Karpas-422 (cell line): ENCODE measurements at places on chromosomes 6 and 20.

DNA sequence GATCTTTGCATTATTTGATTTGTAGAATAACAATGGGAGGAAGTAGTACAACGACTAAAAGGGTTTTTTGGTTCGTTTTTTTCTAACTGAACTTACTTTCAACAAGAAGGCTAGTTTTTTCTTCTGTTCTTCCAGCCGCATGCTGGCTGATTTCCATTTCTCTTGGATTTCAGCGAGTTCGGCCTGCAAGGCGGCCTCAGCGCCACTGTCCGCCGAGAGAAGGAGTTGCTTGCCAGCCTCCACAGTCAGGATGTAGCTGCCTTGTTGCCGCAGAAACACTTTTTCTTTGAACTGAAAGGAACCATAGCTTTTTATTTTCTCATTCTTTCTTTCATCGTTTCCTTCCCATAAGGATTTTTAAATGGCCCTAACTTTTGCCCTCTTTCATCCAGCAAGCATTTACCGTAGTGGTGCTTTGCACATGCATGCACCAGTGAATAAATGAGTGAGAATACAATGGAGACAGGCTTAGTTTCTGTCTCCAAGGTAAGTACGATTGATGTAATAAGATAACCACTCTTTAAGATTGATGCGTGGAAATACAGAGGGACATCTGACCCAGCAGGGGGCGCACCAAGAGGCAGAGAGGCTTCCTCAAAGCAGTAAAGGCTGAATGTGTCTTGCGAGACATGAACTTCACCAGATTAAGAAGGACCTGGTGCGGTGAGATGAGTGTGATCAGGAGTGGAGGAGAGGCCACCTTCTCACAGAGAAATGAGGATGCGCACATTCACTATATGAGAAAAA is 398.8 kb downstream of the ESR1 start:
- H3K4me1 ChIP-seq: peaks cover 12% of the 10 kb centered on the region
- H3K36me3 ChIP-seq: peaks cover 55% of the 10 kb centered on the region
- no peak overlapping the region for H3K27ac ChIP-seq
- H3K4me3 ChIP-seq: no peak overlapping the region
- peak; percentile 74 for DNase-seq

- H3K36me3 ChIP-seq: no peaks in the 10 kb centered on the region
- no peaks in the 10 kb centered on the region for H3K27me3 ChIP-seq
- DNase-seq: no peak
- no peak overlapping the region for H3K27ac ChIP-seq
Measured at GRCh38 chr20:11846131-11846530, 71.6 kb upstream of the BTBD3 start.

GRCh38 chr6:45423111-45423823 is 45.5 kb upstream of the SUPT3H start:
- H3K27ac ChIP-seq: no peak overlapping the region
- H3K36me3 ChIP-seq: no peaks in the 10 kb centered on the region
- no peak overlapping the region for H3K4me3 ChIP-seq
- no peak for DNase-seq
- H3K4me1 ChIP-seq: no peaks in the 10 kb centered on the region

- H3K27ac ChIP-seq: no peak within 1 kb of the TSS
- DNase-seq: no peak
- H3K4me3 ChIP-seq: no peak within 1 kb of the TSS
- H3K36me3 ChIP-seq: no peaks in the 10 kb centered on the region
- no peaks in the 10 kb centered on the region for H3K27me3 ChIP-seq
Measured at GRCh38 chr6:116060572-116061283, at the start of gene FRK. Gene FRK (minus strand): TSS chr6:116060891. CDS start chr6:116060311, 580 bp downstream.

- H3K27me3 ChIP-seq: no peaks in the 10 kb centered on the region
- no peak overlapping the region for H3K27ac ChIP-seq
- no peaks in the 10 kb centered on the region for H3K36me3 ChIP-seq
- H3K4me3 ChIP-seq: no peak overlapping the region
Measured at GRCh38 chr6:157428427-157429202, 47.6 kb downstream of the ZDHHC14 start.

- H3K4me1 ChIP-seq: peaks cover 84% of the 10 kb centered on the region
- H3K27ac ChIP-seq: peak overlapping the region; percentile 95
- H3K36me3 ChIP-seq: no peaks in the 10 kb centered on the region
- H3K4me3 ChIP-seq: no peak overlapping the region
Measured at GRCh38 chr20:33578510-33578909, 83.6 kb upstream of the C20orf144 start.

DNA sequence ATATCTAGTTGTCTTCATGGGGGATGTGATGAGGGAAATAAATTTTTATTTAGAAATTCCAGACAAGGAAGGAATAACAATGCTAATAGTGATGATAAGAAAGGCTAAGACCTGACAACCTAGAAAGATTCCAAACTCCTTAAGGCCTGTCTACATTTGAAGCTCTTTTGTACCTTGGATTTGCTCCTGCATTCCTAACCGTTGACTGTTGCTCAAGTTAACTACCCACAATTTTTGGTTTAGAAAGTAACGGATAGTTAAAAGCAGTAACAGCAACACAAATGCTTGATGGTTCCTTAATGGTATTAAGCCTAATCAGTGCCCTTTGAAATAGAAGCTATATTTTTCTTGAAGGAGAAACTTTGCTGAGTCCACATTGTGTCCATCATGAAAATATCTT is 52.9 kb downstream of the TRMT11 start:
- H3K36me3 ChIP-seq: peaks cover 82% of the 10 kb centered on the region
- no peak overlapping the region for H3K27ac ChIP-seq
- H3K4me1 ChIP-seq: no peaks in the 10 kb centered on the region
- H3K27me3 ChIP-seq: no peaks in the 10 kb centered on the region
- no peak overlapping the region for H3K4me3 ChIP-seq

- H3K4me3 ChIP-seq: peak overlapping the region; percentile 78
- peak overlapping the region; percentile 42; the same call in 1 of the 2 replicates for H3K27ac ChIP-seq
- no peaks in the 10 kb centered on the region for H3K36me3 ChIP-seq
- DNase-seq: no peak
Measured at GRCh38 chr6:166167258-166167731, 356 bp downstream of the TBXT start.

DNA sequence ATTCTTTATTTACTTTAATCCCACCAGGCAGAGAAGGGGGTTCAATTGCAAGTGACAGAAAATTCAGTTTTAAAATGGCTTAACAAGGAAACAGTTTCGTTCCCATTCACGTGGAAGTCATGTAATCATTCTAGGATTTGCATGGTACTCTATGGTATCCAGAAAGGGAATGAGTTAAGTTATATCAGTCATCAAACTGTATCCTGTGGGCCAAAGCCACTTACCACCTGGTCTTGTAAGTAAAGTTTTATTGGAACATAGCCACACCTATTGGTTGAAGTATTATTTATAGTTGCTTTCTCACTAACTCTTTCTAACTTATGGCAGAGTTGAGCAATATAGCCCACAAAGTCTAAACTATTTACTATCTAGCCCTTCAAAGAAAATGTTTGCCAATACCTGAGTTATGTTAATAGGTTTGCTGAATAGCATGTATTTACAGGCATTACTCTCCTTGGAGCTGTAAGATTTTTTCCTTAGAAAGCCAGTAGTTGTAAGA is 10.2 kb upstream of the MMS22L start:
- no peak for DNase-seq
- H3K4me3 ChIP-seq: no peak overlapping the region
- H3K36me3 ChIP-seq: no peaks in the 10 kb centered on the region
- H3K27ac ChIP-seq: no peak overlapping the region
- H3K4me1 ChIP-seq: no peaks in the 10 kb centered on the region

DNA sequence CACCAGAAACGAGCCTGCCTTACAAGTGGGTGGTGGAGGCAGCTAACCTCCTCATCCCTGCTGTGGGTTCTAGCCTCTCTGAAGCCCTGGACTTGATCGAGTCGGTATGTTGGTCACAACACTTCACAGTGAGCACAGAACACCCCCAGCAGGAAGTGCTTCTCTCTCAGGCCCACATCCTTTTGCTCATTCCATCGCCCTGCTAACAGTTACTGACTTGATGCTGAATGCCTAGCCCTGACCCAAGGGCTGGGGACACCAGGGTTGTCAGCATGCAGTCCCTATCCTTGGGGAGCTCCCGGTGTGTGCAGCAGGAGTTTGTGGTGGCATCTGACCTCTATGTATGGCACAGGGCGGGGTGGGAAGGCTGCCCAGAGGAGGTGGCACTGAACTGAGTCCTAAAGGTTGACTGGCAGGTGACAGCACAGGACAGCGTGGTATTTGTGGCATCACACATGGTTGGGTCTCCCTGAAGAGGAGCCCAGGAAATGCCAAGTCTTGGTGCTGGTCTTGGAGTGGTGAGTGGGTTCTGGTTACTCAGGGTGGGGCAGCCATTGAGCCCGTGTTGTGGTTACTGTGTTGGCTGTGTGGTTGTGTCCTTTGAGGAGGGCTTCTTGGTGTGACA is 26.7 kb downstream of the GTSF1L start:
- DNase-seq: no peak
- peaks cover 36% of the 10 kb centered on the region for H3K36me3 ChIP-seq
- no peaks in the 10 kb centered on the region for H3K27me3 ChIP-seq

- H3K4me1 ChIP-seq: no peaks in the 10 kb centered on the region
- no peak overlapping the region for H3K4me3 ChIP-seq
- H3K27ac ChIP-seq: no peak overlapping the region
- no peak for DNase-seq
- no peaks in the 10 kb centered on the region for H3K36me3 ChIP-seq
Measured at GRCh38 chr20:13028673-13029072, 19.9 kb downstream of the SPTLC3 start.

GRCh38 chr6:4291453-4292403 is 156.4 kb upstream of the ECI2 start:
- H3K4me3 ChIP-seq: no peak overlapping the region
- no peaks in the 10 kb centered on the region for H3K4me1 ChIP-seq
- H3K36me3 ChIP-seq: no peaks in the 10 kb centered on the region
- H3K27me3 ChIP-seq: no peaks in the 10 kb centered on the region

- H3K27me3 ChIP-seq: no peaks in the 10 kb centered on the region
- no peak overlapping the region for H3K27ac ChIP-seq
- no peaks in the 10 kb centered on the region for H3K36me3 ChIP-seq
- DNase-seq: no peak
- no peak overlapping the region for H3K4me3 ChIP-seq
Measured at GRCh38 chr6:91487696-91488392, 901.0 kb upstream of the MAP3K7 start.
